ENCODE measurements at places on chromosomes 12 and 14. TPM values are rescaled to one million over a fixed set of nuclear protein-coding genes. Genes with fewer than 3 reads are reported as not detected.

Gene CYP46A1
- 0.44 TPM for total RNA-seq

Gene OR4M1
- total RNA-seq = not detected

Gene BDKRB1
- not detected for total RNA-seq

Gene GDF3
- not detected for total RNA-seq

Gene C14orf39
- not detected for total RNA-seq

Gene TAS2R42
- not detected for total RNA-seq

Gene SIX1
- not detected for total RNA-seq

Gene GLIPR1L1
- not detected for total RNA-seq

Gene CRIP1
- total RNA-seq = 98.1 TPM

Gene DUSP6
- total RNA-seq = 0.57 TPM

Gene TAS2R31
- 3.2 TPM for total RNA-seq

Gene ARF6
- 83.9 TPM for total RNA-seq

Gene DLGAP5
- not detected for total RNA-seq

Gene PRIM1
- total RNA-seq = 26.7 TPM

Gene CDKN3
- 1.1 TPM for total RNA-seq

Gene CCDC196
- total RNA-seq = not detected
